ENCODE measurements at places on chromosomes 7 and 10.

GRCh38 chr7:50475340-50475739 is 25.2 kb upstream of the FIGNL1 start:
- DNase-seq = no peak

DNA sequence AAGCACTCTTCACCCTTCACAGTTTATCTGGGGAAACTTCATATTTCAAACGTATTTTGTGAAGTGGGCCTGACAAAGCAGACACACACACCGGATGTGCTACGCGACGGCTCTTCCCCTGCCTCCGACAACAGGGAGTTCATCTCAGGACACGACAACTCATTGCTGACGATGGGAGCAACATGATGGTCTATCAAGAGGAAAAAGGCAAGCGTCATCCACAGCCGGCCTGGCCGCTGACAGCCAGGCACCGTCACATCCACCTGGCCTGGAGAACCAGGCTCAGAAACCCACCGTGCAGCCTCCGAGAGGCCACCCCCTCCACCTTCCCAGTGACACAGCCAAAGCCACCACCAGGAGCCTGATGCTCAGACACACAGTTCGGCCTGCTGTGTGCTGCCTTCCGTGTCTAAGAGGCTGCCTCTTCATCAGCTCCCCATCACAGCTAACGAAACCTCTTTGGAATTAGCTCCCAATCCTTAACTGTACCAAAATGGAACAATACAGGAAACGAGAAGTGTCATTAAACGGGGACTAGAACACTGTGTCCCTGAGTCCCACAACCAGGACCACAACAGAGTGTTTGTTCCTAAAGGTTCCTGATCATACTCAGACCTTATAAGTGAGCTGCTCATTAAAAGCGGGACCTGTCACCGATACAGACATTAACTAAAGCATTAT is 76.7 kb downstream of the SFMBT2 start:
- no peak for DNase-seq

GRCh38 chr7:95104739-95105138 is 197.3 kb downstream of the PPP1R9A start:
- no peak for DNase-seq

GRCh38 chr7:92614660-92615174 is 24.5 kb upstream of the FAM133B start:
- DNase-seq = no peak

- no peak for DNase-seq
Measured at GRCh38 chr7:88442413-88442812, 135.7 kb upstream of the STEAP4 start.

- no peak for DNase-seq
Measured at GRCh38 chr7:116356333-116356965, 143.1 kb upstream of the CAV2 start.

DNA sequence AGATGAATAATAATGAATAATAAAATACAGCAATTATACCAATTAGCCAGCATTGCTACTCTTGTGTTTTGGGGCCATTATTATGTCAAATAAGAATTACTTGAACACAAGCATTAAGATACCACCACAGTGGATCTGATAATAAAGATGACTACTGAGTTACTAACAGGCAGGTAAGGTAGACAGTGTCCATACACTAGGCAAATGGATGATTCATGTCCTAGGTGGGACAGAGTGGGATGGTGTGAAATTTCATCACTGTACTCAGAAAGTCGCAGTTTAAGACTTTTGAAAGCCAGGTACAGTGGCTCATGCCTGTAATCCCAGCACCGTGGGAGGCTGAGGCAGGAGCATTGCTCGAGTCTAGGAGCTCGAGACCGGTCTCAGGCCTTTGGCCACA is 8.7 kb upstream of the UNC5B start:
- DNase-seq = no peak

- DNase-seq = no peak
Measured at GRCh38 chr10:113753020-113753692, 1.7 kb downstream of the PLEKHS1 start.

DNA sequence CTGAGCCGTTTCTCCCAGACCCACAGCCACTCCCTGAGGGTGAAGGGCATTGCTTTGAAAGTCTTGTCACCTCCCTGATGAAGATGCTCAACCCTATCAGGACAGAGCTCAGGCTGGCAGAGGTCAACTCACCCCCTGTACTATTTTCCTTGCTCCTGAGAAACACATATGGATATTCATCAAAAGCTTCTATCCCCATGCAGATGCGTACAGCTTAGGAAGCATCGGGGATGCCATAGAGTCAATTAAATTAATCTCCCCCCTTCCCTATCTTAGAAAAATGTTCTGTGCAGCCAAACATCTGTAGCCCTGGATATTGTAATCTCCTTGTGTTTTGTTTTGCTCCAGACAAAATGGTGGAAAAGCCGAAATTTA is 67.2 kb downstream of the EMX2 start:
- DNase-seq = no peak

DNA sequence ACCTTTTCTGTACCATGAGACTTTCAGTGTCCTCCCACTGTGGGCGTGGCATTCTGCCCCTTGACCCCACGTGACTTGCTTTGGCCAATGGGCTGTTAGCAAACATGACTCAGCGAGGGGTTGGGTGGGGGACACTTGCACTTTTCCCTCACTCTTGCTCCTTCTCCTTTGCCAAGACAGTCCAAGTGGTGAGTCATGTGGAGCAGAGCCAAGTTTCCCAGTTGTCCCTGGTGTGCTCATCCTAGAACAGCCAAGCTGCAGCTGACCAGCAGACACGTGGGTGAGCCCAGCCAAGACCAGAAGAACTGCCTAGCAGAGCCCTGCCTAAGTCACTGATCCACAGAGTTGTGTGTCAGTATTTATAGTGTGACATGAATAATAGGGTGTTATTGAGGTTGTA is 82.8 kb upstream of the CPXM2 start:
- DNase-seq = no peak

DNA sequence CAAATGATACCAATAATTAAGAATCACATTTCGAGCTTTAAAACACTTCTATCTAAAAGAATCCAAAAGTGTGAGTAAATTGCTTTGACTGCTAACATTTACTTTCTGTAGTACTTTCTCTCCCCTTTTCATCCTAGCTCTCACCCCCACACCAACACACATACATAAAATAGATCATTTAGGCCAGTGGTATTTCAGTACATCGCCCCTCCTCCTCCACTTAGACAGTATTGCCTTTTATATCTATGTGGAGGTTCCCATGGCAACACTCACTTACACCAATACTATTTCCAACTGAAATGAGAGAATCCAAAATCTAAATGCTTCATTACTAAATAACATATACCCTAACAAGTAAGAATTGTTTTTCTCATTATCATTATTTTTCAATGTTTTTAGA is 58.9 kb downstream of the HIBADH start:
- DNase-seq = no peak

DNA sequence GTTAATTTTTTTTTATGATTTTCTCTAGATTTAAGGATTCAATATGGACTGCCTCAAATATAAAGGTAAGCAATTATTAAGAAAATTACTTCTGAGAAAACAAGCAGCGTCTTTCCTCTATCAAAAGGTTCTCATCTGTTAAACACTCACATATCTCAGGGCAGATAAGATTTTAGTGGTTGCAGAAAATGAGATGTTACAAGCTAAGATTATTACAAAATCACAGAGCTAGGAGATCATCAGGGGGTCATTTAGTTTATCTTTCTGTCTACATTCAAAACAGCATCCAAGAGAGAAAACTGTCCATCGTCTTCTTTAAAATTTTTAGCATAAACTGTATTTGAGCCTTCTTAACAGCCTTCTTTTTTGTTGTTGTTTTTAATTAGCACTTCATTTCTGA is 29.1 kb upstream of the RHOBTB1 start:
- no peak for DNase-seq

DNA sequence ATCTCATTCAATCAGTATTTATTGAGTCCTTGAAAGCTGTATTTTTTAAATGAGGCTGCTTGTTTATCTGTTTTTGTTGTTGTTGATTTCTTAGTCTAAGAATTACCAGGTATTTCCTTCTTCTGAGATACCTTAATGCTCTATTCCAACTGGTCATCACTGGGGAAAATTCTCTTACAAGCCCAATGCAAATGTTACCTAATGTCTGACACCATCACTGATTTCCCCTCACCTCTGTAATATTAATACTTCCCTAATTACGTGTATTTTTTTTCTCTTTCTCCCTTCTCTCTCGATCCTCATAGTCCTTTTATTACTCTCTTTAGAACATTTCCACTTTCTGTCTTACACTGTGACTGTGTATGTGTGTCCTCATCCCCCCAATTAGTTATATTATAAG is 13.9 kb downstream of the HDAC9 start:
- no peak for DNase-seq

- DNase-seq = no peak
Measured at GRCh38 chr7:22713463-22713862, 13.5 kb upstream of the IL6 start.

- DNase-seq = no peak
Measured at GRCh38 chr10:3887404-3887803, 102.4 kb upstream of the KLF6 start.

DNA sequence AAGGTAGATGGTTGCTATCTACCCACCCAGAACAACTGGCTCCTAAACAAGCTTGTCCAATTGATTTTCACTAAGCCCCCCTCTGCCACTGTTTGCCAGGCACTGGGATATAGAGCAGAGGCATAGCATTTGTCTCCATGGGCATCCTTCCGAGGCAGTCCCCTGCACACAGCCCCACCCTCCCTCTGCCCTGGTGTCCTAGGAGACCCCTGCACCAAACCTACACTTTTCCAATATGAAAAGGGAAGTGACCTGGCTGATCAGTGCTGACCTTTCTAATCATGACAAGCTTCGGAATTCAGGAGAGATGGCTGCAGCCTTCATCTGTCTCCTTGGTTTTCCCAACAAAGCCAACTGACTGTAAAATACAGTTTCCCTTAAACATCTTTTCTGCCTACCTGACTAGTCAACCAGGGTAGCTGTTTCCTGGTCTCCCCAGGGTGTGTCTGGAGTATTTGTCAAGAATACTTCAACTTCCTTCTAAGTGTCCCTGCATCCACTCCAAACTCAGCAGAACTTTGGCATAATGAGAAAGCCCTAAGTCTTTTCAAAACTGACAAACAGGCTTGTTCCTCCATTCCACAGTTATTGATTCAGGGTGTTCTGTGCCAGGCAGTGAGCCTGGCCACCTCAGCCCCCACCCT is 7.6 kb upstream of the SLC18A3 start:
- no peak for DNase-seq

GRCh38 chr7:130595986-130596385 is 72.6 kb downstream of the COPG2 start:
- DNase-seq = no peak

DNA sequence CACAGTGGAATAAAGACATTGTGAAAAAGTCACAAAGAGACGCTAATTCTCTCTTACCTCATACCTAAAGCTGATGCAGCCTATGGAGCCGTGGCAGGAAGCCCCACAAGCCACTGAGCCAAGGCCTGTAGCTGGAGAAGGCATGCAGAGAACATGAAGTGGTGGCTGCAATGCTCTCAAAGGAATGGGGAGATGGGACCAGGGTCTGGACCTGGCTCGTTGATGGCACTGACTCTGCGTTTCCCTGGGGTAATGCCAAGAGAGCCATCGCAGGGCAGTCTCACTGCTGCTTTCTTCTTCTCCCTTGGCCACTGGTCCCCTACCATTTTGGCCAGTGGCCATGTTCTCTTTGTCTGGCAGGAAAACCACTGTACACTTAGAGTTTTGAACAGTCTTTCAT is 329.9 kb upstream of the ZMIZ1 start:
- no peak for DNase-seq

DNA sequence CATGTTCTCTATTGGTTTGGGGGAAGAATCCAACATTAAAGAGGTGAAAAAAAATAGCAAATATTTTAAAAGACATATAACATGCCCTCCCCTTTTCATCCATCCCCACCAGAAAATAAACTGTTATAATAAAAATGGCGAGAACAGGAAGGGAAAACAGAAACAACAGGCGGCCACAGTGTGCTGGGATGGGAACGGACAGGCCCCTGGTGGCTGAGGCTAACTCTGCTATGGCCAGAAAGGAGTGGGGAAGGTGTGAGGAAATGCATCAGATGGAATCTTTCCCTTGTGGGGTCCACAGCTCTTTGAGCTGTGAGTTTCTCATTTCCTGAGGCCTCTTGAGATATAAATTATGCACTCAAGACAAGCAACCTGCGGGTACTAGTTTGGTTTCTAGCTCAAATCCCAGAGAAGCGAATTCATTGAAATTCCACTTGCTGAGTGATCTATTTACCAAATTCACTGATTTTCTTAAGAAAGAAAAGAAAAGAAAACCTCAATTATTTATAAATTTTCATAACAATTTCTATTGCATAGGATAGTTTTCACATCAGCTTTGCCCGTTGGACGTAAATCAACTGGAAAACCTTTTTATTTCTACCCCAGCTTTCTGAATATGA is 139.5 kb downstream of the BMPER start:
- no peak for DNase-seq

DNA sequence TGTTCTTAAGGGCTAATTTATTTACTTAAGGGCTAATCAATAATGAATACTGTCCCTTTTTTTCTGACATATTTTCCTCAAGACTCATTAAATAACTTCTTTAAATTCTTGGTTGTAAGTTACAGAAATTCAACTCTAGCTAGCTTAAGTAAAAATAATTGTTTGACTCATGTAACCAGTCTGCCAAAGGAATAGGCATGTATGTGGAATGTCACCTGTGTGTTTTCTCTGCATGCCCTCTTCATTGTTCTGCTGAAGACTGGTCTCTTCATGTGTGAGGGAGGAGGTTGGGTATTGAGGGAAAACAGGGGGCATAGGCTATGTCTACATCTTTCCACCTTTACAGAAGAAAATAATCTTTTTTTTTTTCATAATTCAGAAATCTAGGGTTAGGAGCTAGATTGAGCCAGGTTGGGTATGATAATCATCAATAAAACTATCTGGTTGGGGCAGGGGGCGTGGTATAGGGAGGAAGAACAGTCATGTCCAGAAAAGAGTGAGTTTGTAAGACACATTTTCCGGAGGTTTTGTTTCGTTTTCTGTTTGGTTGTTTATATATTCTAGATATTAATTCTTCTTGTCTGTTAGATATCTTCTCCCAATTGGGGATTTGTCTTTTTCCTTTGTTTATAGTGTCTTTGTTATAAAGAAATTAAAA is 37.9 kb downstream of the EXOC4 start:
- no peak for DNase-seq

- no peak for DNase-seq
Measured at GRCh38 chr10:116915340-116915739, 66.0 kb downstream of the ENO4 start.

- no peak for DNase-seq
Measured at GRCh38 chr10:49562893-49563292, 24.0 kb upstream of the ERCC6 start.

GRCh38 chr7:44244282-44244681 is 43.5 kb downstream of the YKT6 start:
- peak; percentile 11 for DNase-seq

DNA sequence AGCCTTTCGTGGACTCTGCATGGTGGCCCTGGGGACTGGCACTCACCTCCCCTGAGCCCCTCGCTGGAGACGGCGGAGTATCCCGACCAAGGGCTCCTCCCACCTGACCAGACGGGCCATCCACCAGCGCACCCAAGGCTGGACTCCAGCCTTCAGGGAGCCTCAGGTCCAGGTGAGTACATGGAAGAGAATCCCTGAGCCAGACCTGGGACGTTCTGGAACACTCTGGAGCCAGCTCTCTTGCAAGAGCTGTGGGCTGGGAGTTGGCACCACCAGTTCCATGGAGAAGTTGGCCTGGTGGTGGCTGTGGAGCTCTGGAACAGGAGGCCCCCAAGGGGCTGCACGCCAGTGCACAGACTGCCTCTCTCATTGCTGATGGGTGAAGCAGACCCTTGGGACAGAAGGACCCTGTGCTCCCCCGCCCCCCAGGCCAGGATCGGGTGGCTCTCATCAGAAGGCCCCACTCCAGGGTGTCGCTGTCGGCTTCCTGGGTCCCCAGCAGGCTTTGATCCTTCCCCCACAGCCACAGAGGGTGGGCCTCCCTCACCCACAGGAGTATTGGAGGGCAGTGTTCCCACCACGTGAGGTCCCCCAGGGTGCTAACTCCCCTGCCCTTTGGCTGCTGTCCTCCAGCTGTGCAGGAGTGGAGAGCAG is 189.9 kb downstream of the EBF3 start:
- no peak for DNase-seq

Data from stimulated activated CD8-positive, alpha-beta memory T cell treated with anti-CD3 and anti-CD28 coated beads, Interleukin-7, amount 100 ng/mL, for 48 hours (primary cell).